Spleen (tissue), 13 donors: ENCODE measurements at places on chromosomes 5 and 9. TPM values are rescaled to one million over a fixed set of nuclear protein-coding genes. Genes with fewer than 3 reads are reported as not detected.

CDC25C gene
- total RNA-seq: 6.0 TPM

ARHGEF39 gene
- 2.0 TPM for total RNA-seq

IFNA16 gene
- not detected for total RNA-seq

HMCN2 gene
- total RNA-seq: 0.79 TPM

COL27A1 gene
- 23.4 TPM for total RNA-seq

DNA sequence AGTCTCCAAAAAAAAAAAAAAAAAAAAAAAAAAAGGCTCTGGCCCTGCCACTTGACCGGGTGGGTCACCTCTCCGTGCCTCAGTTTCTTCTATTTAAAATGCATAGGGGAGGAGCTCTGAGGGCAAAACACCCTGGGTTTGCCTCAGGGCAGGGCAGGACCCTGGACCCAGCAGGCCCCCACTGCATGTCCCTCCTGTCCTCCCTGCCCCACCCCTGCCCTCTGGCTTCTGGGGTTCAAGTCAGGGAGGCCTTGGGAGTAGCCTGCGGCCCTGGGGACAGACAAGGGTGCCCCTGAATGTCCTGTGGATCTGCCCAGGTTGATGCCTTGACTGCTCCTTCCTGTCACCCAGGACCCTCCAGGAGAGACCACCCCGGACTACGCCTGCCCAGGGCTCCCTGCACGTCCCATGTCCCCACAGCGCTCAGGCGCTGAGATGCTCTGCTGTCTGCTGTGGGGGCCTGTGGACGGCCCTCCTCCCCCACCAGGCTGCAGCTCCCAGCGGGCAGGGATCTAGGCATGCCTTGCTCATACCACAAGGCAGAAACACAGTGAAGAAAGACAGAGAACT, 35.4 kb downstream of the ADAMTS2 start:
- no peaks in the 10 kb centered on the region for H3K27me3 ChIP-seq
- peaks cover 12% of the 10 kb centered on the region for H3K4me1 ChIP-seq
- DNase-seq: peak; percentile 69
- no peaks in the 10 kb centered on the region for H3K36me3 ChIP-seq
- H3K27ac ChIP-seq: no peak overlapping the region
- no peak overlapping the region for H3K4me3 ChIP-seq

- no peak overlapping the region for H3K4me3 ChIP-seq
- no peaks in the 10 kb centered on the region for H3K36me3 ChIP-seq
- no peaks in the 10 kb centered on the region for H3K4me1 ChIP-seq
- DNase-seq: no peak
- no peaks in the 10 kb centered on the region for H3K27me3 ChIP-seq
Observed at GRCh38 chr9:72506615-72507014, 14.8 kb upstream of the TMC1 start.

DNA sequence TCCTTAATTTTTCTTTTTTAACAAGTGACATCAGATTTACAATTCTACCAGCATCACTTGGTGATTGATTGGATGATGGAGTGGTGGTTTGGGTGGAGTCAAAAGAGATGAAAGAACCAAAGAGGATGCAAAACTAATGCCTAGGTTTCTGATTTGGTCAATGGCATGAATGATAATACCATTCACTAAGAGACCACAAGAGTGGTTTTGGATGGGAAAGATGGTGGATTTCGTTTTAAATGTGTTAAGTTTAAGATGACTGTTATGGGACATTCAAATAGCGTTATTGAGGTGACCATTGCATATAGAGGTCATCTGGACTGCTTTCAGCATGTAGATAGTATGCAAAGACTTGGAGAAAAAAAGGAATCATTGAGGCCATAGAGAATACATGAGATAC, 3.6 kb downstream of the SMC5 start:
- H3K27ac ChIP-seq: no peak overlapping the region
- peaks cover 35% of the 10 kb centered on the region for H3K4me1 ChIP-seq
- no peak overlapping the region for H3K4me3 ChIP-seq
- peaks cover 15% of the 10 kb centered on the region for H3K36me3 ChIP-seq
- no peaks in the 10 kb centered on the region for H3K27me3 ChIP-seq

DNA sequence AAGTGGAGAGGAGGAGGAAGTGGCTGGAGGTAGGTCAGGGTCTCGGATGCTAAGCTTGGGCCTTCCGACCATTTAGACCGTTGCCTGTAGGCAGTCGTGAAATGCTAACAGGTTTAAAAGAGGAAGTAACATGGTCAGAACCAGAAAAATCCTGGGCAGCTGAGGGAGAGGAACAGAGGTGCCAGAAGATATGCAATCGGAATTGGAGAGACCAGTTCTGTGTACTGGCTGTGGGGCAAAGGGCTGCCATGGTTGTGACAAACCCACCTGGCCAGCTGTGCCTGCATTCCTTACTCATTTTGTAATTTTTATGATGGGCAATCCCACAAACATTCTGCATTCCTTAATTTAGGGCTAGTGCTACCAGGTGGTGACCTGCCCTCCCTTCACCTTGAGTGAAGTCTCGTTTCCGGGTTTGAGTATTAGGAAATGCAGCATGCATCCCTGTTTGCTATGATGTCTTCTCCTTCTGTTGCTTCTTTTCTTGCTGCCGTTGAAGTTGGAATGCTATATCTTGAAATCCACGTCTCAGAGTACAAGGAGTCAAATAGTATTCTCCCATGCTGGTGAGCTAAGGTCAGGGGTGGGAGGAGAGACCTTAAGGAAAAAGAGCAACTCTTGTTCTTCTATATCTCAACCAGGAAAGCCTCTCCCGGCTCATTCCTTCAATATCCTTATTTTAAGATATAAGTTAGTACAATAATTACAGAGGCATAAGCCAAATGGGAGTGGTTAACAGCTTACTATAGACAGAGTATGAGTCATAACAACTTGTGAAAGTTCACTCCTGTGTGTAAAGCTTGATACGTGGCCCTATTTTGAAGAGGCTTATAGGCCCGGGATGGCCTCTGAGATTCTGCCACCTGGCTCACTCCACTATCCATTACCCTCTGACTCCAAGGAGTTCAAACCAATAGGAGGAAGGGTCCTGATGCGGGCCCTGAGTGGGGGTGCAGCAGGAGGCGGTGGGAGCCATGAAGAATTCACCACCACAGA, 37.0 kb downstream of the B4GALT1 start:
- peak; percentile 57 for DNase-seq
- H3K4me1 ChIP-seq: peaks cover 40% of the 10 kb centered on the region
- peaks cover 44% of the 10 kb centered on the region for H3K36me3 ChIP-seq
- H3K27me3 ChIP-seq: no peaks in the 10 kb centered on the region
- peak overlapping the region; percentile 80 for H3K27ac ChIP-seq

GRCh38 chr5:142683881-142684505, 1.9 kb downstream of the FGF1 start:
- no peak overlapping the region for H3K4me3 ChIP-seq
- H3K27ac ChIP-seq: no peak overlapping the region
- H3K27me3 ChIP-seq: no peaks in the 10 kb centered on the region

GRCh38 chr5:9356351-9356825, 189.5 kb downstream of the SEMA5A start:
- H3K4me3 ChIP-seq: no peak overlapping the region
- H3K4me1 ChIP-seq: no peaks in the 10 kb centered on the region
- H3K27me3 ChIP-seq: no peaks in the 10 kb centered on the region
- no peaks in the 10 kb centered on the region for H3K36me3 ChIP-seq
- DNase-seq: no peak

DNA sequence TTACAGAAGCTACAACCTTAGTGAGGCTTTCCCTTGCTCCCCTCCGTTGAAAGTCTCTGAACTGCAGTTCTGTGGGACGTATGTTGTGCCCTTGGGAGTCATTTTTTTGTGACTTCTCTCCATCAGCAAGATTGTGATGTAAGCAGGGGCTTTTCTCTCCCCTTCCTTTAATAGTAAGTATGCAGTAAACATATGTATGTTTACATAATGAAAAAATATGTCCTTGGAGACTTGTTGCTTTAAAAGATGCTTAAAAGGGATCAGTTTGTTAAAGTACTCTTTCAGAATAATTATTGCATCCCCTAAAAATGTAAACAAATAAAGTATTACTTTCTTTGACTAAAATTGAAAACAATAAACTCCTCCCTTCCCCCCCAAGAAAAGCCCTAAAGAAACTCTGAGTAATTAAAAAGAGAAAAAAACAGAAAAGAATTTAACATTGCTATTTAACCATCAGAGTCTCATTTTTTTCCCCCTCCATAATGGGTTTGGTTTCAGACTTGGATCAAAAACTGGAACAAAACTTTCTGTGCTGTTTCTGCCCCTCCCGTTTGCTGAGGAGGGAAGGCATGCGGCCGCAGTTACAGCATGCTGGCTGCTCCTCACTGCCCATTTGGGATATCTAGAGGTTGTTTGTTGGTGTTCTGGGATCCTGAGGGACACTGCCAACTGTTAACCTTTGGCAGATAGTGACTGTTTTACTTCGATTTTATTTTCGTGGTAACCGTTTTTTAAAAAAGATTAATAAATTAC, 40.2 kb downstream of the TRIO start:
- no peak overlapping the region for H3K4me3 ChIP-seq
- H3K27ac ChIP-seq: peak overlapping the region; percentile 33
- peaks cover 31% of the 10 kb centered on the region for H3K4me1 ChIP-seq
- no peaks in the 10 kb centered on the region for H3K36me3 ChIP-seq
- no peaks in the 10 kb centered on the region for H3K27me3 ChIP-seq

GRCh38 chr9:135350003-135350315, 129.6 kb upstream of the PPP1R26 start:
- no peaks in the 10 kb centered on the region for H3K36me3 ChIP-seq
- H3K4me1 ChIP-seq: peaks cover 16% of the 10 kb centered on the region
- H3K4me3 ChIP-seq: no peak overlapping the region
- no peak for DNase-seq

DNA sequence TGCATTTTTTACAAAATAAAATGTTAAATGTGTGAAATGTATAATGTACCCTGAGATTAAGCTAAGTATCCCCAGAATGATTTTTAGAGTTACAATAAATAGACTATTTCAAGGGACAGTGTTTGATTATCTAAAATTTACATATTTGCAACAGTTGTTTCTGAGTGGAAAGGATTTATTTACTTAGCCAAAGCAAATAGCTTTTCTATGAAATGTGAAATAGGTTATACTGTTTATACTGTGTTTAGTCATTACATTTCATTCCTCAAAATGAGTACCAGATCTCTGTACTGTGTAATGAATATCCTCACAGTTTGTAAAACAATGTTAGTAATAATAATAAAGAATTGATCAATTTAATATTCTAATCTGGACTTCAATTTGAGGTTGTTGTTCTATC, 1019.0 kb downstream of the NR2F1-AS1 start:
- DNase-seq: no peak
- no peak overlapping the region for H3K4me3 ChIP-seq
- H3K27me3 ChIP-seq: no peaks in the 10 kb centered on the region
- no peaks in the 10 kb centered on the region for H3K4me1 ChIP-seq
- no peaks in the 10 kb centered on the region for H3K36me3 ChIP-seq

GRCh38 chr5:125331987-125332598, 585.7 kb upstream of the ZNF608 start:
- DNase-seq: no peak
- no peak overlapping the region for H3K4me3 ChIP-seq
- no peaks in the 10 kb centered on the region for H3K36me3 ChIP-seq
- no peaks in the 10 kb centered on the region for H3K27me3 ChIP-seq
- no peaks in the 10 kb centered on the region for H3K4me1 ChIP-seq

DNA sequence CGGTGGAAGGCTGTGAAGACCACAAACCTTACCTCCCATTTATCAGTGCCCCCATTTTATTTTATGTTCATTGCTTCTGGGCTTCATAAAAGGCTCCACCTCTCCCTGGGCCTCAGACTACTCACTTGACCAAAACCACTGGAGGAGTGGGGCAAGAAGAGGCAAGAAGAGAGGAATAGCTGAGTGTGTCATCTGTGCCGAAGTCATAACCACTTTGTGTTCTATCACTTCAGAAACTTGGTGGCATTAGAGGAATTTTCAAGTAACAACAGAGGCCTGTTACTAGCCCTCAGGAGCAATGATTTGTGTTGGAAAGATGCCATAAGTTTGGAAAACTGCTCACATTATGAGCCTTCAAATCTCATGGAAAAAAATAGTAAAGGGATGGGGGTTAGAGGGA, 88.7 kb upstream of the PIK3R1 start:
- no peaks in the 10 kb centered on the region for H3K27me3 ChIP-seq
- H3K4me3 ChIP-seq: no peak overlapping the region
- no peaks in the 10 kb centered on the region for H3K36me3 ChIP-seq
- H3K27ac ChIP-seq: no peak overlapping the region
- no peak for DNase-seq

DNA sequence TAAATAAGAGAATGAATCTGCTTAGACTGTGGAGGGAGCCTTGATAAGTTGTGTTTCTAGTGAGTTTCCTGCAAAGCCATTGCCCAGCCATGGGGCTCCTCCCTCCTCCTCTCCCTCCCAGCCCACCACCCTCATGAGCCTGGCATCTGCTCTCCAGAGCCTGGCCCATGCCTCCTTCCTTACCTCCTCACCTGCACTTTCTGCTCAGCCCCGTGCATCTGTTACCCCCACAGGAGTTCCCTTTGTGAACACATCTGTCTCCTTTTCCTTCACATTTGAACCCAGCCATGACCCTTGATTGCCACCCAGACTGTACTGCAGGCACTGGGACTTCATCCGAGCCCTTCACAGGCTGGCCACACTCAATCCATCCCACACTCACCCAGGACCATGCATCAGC, 395.6 kb downstream of the IRX2 start:
- H3K36me3 ChIP-seq: no peaks in the 10 kb centered on the region
- no peaks in the 10 kb centered on the region for H3K27me3 ChIP-seq
- H3K4me3 ChIP-seq: no peak overlapping the region

DNA sequence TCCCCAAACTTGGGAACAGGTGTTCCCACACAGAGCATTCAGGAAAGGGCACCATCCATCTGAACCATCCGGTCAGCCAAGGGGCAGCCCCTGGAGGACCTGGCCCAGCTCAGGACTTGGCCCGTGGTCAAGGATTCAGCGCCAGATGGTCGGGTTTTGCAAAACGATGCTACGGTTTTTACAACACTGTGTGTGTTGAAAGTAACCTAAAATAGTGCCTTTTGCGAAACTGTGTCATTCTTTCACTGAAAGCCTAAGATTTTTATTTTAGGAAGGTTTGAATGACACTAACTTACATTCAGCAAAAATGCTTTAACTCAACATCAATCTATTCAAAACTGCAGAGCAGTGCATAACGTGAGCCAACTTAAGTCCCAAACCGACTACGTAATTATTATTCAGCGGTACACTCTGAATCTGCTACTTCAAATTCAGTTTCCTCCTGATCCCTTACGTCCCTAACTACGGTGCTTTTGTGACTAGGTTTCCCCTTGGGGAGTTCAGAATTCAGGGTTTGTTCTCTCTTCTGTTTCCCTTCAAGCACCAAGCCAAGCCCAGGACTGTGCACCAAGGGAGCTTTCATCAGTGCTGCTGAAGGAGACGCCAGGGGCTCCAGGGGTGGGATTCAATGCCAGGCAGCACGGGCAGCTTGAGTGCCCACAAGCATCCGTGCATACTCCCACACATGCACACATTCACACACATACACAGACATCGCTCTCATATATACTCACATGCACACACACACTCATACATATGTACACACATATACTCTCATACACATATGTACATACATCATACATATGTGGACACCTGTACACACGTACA, 25.8 kb downstream of the LPCAT1 start:
- H3K27ac ChIP-seq: no peak overlapping the region
- H3K36me3 ChIP-seq: peaks cover 60% of the 10 kb centered on the region
- DNase-seq: no peak
- no peak overlapping the region for H3K4me3 ChIP-seq
- peaks cover 86% of the 10 kb centered on the region for H3K4me1 ChIP-seq
- no peaks in the 10 kb centered on the region for H3K27me3 ChIP-seq
